ENCODE measurements at places on chromosomes 16 and 17. TPM values are rescaled to one million over a fixed set of nuclear protein-coding genes. Genes with fewer than 3 reads are reported as not detected.

WNK4 gene
- total RNA-seq: 1.5 TPM

TMEM114 gene
- not detected for total RNA-seq

PITPNM3 gene
- total RNA-seq: 1.6 TPM

TGFB1I1 gene
- total RNA-seq: 15.7 TPM

TMEM88 gene
- 59.6 TPM for total RNA-seq

ADAM11 gene
- 0.28 TPM for total RNA-seq

GPRC5C gene
- total RNA-seq: 159 TPM

SMURF2 gene
- total RNA-seq: 31.3 TPM

TNFRSF13B gene
- not detected for total RNA-seq

HOXB1 gene
- not detected for total RNA-seq

MT1H gene
- 2.1 TPM for total RNA-seq

STARD3 gene
- 61.6 TPM for total RNA-seq

SNX20 gene
- not detected for total RNA-seq

WFDC1 gene
- total RNA-seq: 14.0 TPM

SOST gene
- not detected for total RNA-seq

NUPR1 gene
- 18.3 TPM for total RNA-seq

OR3A2 gene
- not detected for total RNA-seq

NETO2 gene
- 15.2 TPM for total RNA-seq

KRTAP9-1 gene
- not detected for total RNA-seq

NOS2 gene
- 6.7 TPM for total RNA-seq
